ENCODE measurements at places on chromosomes 2 and 18. TPM values are rescaled to one million over a fixed set of nuclear protein-coding genes. Genes with fewer than 3 reads are reported as not detected.
A peak's percentile ranks its signal among the peaks of the same experiment; 100 is the strongest.

- no peaks in the 10 kb centered on the region for H3K4me1 ChIP-seq
Observed at GRCh38 chr2:73264332-73264606, 20.0 kb downstream of the FBXO41 start.

- H3K27me3 ChIP-seq, result no peaks in the 10 kb centered on the region
- H3K4me3 ChIP-seq, result peak overlapping the region; percentile 24
- peaks cover 18% of the 10 kb centered on the region for H3K4me1 ChIP-seq
- peak overlapping the region; percentile 61 for H3K27ac ChIP-seq
Observed at GRCh38 chr2:231672617-231673347, 35.5 kb upstream of the PTMA start.

GRCh38 chr2:6818012-6818411, 47.7 kb downstream of the CMPK2 start:
- H3K4me3 ChIP-seq, result no peak overlapping the region
- no peak overlapping the region for H3K27ac ChIP-seq
- H3K36me3 ChIP-seq, result no peaks in the 10 kb centered on the region
- H3K4me1 ChIP-seq, result peaks cover 2% of the 10 kb centered on the region
- H3K27me3 ChIP-seq, result no peaks in the 10 kb centered on the region
- no peak for DNase-seq

CABYR gene
- 4.1 TPM for total RNA-seq

DNA sequence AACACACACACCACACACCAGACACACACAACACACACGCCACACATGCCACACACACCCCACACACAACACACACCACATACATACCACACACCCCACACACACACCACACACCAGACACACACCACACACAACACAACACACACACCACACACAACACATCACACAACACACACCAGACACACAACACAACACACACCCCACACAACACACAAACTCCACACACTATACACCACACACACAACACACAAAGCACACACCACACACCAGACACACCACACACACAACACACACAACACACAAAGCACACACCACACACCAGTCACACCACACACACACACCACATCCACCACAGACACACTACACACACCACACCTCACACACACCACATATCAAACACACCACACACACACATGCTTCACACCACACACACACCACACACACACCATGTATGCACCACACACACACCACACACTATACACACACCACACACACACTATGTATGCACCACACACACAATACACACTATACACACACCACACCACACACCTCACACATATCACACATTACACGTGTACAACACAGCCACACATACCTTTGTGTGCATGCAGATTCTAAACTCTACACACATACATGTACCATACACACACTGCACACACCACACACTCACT, 72.2 kb downstream of the TMEM18 start:
- no peak overlapping the region for H3K27ac ChIP-seq
- no peaks in the 10 kb centered on the region for H3K36me3 ChIP-seq
- no peaks in the 10 kb centered on the region for H3K4me1 ChIP-seq
- H3K4me3 ChIP-seq, result no peak overlapping the region
- H3K27me3 ChIP-seq, result no peaks in the 10 kb centered on the region

SRD5A2 gene
- not detected for total RNA-seq

DNA sequence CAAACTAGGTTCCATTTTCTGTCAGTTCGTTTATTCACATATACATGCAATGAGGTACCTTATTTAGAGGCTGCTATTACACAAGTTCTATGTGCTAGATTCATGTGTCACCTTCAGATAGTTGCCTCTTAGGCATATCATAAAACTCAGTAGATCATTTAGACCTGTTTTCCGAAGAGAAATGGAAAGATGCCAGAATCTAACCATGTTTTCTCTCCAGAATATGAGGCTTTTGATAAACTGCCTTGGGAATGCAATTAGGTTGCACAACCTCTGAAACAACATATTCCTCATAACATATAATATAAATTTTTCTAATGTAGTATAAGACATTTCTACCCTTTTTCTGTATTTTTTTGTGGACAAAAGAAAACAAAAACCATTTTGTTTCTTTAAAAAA, 108.1 kb downstream of the PRPF40A start:
- DNase-seq, result no peak
- no peaks in the 10 kb centered on the region for H3K27me3 ChIP-seq

DNA sequence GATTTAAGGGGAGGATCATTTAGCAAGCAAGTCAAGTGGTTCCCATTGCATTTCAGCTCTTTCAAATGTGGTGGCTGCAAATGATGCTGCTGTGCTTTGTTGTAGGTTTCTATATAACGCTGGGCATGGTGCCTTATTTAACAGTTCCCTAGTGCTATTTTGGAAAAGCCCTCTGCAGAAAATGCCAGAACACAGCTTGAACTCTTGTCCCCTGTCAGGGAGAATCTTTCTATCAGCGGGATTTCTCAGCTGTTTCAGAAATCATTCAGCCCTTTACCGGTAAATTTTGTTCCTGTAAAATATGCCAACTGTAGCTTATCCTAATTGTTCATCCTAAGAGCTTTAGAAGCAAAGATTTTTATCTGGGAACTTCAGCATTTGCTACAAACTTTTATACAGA, 77.8 kb upstream of the DTNA start:
- H3K4me1 ChIP-seq, result no peaks in the 10 kb centered on the region
- no peak overlapping the region for H3K27ac ChIP-seq
- H3K27me3 ChIP-seq, result peaks cover 5% of the 10 kb centered on the region
- no peak overlapping the region for H3K4me3 ChIP-seq
- DNase-seq, result no peak

TTC31 gene
- 9.2 TPM for total RNA-seq

DNA sequence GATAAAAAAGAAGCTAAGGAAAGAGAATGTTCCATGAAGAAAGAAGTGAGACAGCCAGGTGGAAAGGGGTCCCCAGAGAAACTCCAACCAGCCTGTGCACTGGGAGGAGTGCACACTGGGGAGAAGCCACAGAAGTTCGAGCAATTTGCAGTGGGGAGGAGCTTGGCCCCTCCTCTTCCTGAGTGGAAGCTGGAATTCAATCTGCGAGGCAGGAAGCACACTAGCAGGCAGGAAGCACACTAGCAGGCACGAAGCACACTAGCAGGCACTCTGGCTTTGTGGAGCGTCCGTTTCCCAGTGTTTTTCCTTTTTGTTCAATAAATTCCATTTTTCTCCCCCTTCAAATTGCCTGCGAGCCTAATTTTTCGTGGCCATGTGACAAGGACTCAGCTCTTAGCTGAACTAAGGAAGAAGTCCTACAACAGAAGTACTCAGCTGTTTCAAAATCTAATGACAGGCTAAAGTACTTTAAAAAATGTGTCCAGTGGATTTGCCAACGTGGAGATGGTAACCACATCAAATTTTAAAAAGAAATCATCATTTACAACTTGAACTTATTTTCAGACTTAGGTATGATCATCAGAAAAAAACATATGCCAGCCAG, 21.4 kb upstream of the SPIRE1 start:
- no peak overlapping the region for H3K4me3 ChIP-seq
- H3K4me1 ChIP-seq, result no peaks in the 10 kb centered on the region
- no peaks in the 10 kb centered on the region for H3K27me3 ChIP-seq
- H3K27ac ChIP-seq, result peak overlapping the region; percentile 7
- H3K36me3 ChIP-seq, result peaks cover 13% of the 10 kb centered on the region

TPO gene
- not detected for total RNA-seq

GRCh38 chr18:23038712-23039111, 96.6 kb upstream of the CABLES1 start:
- no peaks in the 10 kb centered on the region for H3K4me1 ChIP-seq
- DNase-seq, result peak; percentile 53
- H3K27me3 ChIP-seq, result no peaks in the 10 kb centered on the region
- no peaks in the 10 kb centered on the region for H3K36me3 ChIP-seq
- no peak overlapping the region for H3K27ac ChIP-seq
- no peak overlapping the region for H3K4me3 ChIP-seq

CNDP1 gene
- total RNA-seq, result not detected

GRCh38 chr2:179952658-179953057, 54.4 kb downstream of the CWC22 start:
- peaks cover 12% of the 10 kb centered on the region for H3K36me3 ChIP-seq
- H3K4me3 ChIP-seq, result no peak overlapping the region
- no peak overlapping the region for H3K27ac ChIP-seq
- no peak for DNase-seq
- H3K27me3 ChIP-seq, result no peaks in the 10 kb centered on the region

DNA sequence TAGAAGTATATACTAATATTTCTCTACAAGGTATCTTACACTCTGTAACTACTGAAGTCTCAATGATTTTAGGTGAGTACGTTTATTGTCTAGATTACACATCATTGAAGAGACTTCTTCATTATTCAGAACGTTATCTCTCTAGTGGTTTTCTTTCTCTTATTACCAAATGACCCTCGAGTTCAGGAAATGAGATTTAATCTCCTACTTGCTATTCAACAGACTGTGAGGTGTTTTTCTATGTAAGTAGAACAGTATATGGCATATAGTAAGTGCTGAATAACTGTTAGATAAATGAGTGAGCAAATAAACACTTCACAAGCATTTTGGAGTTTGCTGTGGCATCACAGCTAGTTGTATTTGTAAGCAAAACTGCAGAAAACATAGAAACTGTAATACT, 947.2 kb upstream of the SLC39A10 start:
- DNase-seq, result no peak
- no peaks in the 10 kb centered on the region for H3K4me1 ChIP-seq
- H3K36me3 ChIP-seq, result no peaks in the 10 kb centered on the region
- H3K27ac ChIP-seq, result no peak overlapping the region
- no peaks in the 10 kb centered on the region for H3K27me3 ChIP-seq

SAG gene
- total RNA-seq, result not detected

KIF3C gene
- 15.4 TPM for total RNA-seq

EPG5 gene
- total RNA-seq, result 104 TPM

DNA sequence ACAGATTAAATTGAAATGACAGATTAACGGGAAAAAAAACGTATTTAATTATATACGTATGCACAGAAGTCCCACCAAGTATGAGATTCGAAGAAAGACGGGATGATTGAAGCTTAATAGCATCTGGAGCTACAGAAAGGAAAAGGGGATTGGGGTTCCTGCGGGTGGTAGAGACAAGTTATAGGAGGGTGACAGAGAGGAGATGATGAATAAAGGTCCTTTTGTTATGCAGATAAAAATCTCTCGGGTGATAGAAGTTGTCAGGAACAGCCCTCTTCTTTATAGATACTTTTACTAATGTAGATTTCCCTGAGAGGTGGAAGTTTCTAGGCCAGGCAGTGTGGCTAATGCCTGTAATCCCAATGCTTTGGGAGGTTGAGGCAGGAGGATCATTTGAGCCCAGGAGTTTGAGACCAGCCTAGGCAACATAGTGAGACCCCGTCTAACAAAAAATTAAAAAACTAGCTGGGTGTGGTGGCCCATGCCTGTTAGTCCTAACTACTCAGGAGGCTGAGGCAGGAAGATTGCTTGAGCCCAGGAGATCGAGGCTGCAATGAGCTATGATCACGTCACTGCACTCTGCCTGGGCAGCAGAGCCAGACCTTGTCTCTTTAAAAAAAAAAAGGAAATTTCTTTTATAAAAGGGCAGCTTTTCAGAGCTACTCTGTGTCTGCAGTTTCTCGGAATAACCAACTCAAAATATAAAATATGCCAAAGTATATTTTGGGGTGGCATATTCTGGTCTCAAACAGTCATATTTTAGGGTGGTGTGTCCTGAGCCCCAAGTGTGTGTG, 113.0 kb downstream of the STPG4 start:
- H3K27ac ChIP-seq, result peak overlapping the region; percentile 94
- peaks cover 39% of the 10 kb centered on the region for H3K4me1 ChIP-seq
- H3K4me3 ChIP-seq, result no peak overlapping the region
- peaks cover 22% of the 10 kb centered on the region for H3K36me3 ChIP-seq
- no peak for DNase-seq

RTKN gene
- total RNA-seq, result 11.1 TPM

DNA sequence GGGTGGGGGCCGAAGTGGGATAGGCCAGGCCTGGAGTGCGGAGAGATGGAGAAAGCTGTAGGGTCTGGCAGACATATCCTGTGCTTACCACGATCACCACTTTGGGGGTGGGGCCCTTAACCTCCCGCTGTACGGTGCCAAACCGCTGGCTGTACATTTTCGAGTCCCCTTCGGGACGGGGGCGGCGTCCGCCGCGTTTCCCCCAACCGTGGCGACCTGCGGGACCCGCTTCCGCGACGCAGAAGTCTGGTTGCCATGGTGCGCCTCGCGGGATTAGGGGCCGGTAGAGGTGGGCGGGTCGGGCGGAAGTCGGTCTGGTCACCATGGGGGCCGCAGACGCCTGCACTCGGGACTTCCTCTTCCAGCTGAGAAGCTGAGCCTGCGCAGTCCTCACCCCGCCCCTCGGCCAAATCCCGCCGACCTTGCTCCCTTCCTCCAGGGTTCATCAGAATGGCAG, at the start of gene CFAP53:
CFAP53 (minus strand) TSS at position 248 of the 457 bp plus-strand sequence; CDS start at position 157, 91 bp downstream.
- H3K4me3 ChIP-seq, result peak within 1 kb of the TSS; percentile 84

Measured in IMR-90 (cell line).